Activated naive CD4-positive, alpha-beta T cell (primary cell): ENCODE measurements at places on chromosomes 3 and 15.

GRCh38 chr3:130760922-130761321, 14.3 kb upstream of the PIK3R4 start:
- DNase-seq, result no peak

DNA sequence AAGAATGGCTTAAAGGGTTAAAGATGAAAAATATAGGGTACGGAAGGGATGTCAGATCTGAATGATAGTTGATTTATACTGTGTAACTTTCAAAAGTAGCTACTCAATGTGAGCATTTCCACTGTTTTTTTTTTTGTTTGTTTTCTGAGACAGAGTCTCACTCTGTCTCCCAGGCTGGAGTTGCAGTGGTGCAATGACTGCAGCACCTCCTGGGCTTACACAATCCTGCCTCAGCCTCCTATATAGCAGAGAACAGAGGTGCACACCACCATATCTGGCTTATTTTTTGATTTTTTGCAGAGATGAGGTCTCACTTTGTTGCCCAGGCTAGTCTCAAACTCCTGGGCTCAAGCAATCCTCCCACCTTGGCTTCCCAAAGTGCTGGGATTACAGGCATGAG, 9.9 kb upstream of the PXK start:
- no peak for DNase-seq

GRCh38 chr15:50189633-50190032, 7.6 kb downstream of the SLC27A2 start:
- DNase-seq, result no peak

DNA sequence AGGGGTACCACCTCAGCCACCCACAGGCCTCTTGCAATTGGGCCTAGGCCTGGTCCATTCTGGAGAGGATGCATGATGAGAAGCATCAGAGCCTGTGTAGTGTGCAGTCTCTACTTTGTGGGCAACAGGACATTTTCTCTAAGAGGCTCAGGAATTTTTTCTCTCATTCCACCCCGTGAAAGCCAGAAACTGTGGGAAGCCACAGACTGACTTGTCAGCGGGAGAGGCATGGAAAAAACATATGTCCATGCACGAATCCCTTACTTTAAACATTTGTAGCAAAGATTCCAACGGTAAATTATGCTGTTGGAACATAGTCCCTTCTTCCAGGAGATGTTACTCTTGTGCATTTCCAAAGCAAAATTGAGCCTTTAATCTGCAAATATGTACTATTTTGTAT, 196.5 kb downstream of the KLHL25 start:
- no peak for DNase-seq

DNA sequence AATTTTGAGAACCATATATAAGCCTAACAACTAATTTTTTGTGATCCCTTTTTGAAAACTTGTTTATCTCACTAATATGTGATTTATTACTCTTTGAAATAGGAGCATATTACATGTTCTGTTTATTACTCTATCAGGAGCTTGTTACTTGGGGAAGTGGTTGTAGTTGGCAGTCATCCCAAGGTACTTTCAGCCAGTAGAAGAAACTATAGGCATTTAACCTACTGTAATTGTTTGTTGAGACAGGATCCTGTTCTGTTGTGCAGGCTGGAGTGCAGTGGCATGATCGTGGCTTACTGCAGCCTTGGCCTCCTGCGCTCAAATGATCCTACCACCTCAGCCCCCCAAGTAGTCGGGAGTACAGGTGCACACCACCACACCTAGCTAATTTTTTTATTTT, 195.6 kb downstream of the TCF12 start:
- no peak for DNase-seq

GRCh38 chr3:168884353-168884903, 779.1 kb downstream of the MECOM start:
- DNase-seq, result no peak

- DNase-seq, result no peak
Measured at GRCh38 chr15:56893364-56893678, 25.1 kb upstream of the TCF12 start.

DNA sequence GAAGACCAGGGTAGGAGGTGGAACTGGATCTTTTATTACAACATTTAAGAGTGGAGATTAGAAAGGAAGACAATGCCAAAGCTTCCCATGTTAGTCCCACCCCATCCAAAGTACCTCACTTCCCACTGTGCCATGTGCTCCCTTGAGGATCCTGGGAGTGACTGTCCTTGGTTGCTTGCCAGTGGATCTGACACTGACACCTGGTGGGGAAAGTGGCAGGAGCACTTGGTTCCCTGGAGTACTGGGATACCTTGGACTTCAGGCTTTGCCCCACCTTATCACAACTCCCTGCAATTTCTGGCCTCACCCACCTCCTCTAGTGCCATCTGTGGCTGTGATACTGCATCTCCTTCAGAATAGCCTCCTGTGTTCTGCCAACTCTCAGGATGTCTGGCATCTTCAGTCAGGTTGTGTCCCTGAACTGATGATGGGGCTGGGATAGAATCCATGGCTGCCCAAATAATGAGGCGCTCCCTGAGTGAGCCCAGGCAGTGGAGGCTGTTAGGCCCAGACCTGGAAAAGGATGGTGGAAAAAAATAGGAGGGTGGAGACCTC, 1.3 kb downstream of the ELL3 start:
- DNase-seq, result no peak

- DNase-seq, result no peak
Measured at GRCh38 chr15:79035111-79035601, 55.4 kb downstream of the RASGRF1 start.

- no peak for DNase-seq
Measured at GRCh38 chr15:88426304-88426703, 40.9 kb downstream of the MRPL46 start.

GRCh38 chr3:41464858-41465257, 265.6 kb downstream of the CTNNB1 start:
- no peak for DNase-seq

- DNase-seq, result no peak
Measured at GRCh38 chr3:131107637-131108433, 81.2 kb downstream of the NEK11 start.

DNA sequence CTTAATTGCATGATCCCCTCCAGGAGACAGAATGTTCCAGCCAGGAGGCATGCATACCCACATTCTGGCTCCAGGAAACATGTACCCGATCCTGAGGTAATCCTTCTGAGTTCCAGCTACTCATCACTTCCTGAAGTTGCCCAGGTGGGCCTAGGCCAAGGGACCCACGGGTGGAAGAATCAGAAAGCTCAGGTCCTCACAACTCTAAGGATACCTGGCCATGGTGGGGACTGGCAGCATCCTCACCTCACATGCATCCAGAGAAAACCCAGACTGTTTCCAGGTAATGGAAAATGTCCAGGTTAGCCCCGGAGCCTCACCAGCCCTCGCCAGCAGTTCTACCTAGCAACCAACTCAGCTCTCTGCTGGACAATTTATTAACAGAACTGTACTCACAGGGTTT, 78.2 kb downstream of the DAPK2 start:
- no peak for DNase-seq

DNA sequence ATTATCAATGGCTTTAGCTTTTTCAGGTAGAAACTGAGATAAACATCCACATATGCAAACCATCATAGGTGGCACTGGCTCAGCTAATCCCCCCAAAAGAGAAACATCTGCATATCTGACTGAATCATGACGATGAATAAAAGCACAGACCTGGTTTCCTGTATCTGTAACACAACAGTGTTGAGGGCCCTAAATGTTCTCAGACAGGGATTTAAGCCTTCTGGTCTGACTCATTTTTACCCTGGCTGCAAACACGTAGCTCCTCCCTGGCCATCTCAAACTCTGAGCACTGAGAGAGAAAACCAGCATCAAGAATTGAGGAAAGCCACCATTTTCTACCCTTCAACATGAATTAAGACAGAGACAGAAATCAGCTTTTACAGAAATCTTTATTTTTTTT, 35.2 kb downstream of the GLB1 start:
- no peak for DNase-seq

DNA sequence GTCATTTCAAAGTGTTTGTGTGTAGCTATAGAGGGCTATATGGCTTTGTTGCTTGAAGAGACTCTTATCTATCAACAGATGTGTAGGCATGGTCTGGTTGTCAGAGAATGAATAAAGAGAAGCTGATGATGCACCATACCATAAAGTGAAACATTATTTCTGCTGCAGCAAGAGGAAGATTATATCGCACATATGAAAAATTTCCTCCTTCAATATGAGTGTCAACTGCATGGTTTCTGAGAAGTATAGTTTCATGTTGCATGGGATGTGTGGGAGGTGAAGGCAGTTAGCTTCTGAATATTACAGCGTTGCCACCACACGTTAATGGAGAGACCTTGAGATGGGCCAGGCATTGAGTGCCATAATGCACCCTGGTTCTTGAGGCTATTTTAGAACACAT, 217.9 kb downstream of the SATB1 start:
- no peak for DNase-seq

DNA sequence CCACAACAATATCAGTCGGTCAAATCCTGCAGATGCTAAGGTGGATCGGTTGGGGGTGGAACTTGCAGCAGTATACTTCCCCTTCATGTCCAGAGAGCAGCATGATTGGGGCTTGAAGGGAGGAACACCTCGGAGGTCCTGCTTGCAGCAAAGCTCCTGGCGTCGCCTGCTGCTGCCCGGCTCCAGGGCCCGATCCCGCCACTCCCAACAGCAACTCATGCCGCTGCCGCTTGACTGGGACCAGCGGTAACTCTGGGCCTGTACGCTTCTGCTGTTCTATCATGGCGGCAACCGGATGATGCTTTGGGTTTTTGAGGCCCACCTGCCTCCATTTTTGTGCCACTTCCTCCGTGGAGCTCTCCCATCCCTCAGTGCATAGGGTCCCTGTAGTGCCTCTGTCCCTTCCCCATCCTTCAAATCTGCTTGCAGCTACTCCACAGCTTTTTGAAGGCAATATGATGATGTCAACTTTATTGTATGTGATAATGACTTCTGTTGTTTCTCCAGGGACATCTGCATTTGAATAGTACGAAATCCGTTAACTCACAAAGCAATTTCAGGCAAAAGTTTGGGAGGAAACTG, 56.3 kb downstream of the KCNAB1 start:
- DNase-seq, result no peak

- DNase-seq, result no peak
Measured at GRCh38 chr3:143973259-143974021, 1.8 kb downstream of the DIPK2A start.

- DNase-seq, result no peak
Measured at GRCh38 chr15:75346796-75347221, at the start of gene NEIL1. Gene NEIL1 (plus strand): TSS chr15:75347039. CDS start chr15:75348906, 1,867 bp downstream.

- no peak for DNase-seq
Measured at GRCh38 chr3:47874913-47875312, 72.0 kb downstream of the DHX30 start.

- DNase-seq, result no peak
Measured at GRCh38 chr3:176855901-176856486, 341.3 kb downstream of the TBL1XR1 start.

- no peak for DNase-seq
Measured at GRCh38 chr3:129650256-129650872, 43.9 kb upstream of the PLXND1 start.

DNA sequence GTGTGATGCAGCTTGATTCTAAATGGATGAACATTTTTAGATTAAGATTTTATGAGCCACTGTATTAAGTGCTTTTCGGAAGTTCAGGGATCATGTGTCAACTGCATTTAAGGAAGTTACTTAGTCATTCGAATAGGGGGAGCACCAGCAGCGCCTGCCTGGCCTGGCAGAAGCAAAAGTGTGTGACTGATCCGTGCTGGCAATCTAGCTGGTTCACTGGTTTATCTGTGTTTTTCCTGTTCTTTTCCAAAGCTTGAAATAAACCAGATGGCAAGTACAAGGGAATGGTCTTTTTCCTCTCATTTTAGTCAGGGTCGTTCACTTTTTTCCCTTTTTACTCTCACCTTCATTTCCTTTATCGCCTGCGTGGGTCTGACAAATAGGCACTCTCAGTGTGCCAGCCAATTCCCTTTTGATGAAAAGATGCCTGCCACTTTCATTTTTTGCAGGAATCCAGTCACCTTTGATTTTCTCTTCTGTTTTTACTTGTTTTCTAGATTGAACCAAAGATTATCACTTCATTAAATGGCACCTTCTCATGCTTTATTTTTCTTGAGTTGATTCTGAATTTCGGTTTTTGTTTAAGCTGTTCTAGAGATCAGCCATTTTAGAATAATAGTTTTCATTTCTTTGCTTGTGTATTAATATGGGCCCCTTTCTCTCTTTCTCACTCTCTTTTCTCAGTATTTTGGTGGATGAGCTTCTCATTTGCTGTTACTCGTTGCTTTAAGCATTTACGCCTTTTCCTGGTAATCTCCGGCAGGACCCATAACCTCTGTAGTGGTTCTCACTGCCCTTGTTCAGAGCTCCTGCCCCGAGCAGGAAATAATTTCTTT, 2.8 kb downstream of the ABHD2 start:
- DNase-seq, result peak; percentile 15

GRCh38 chr3:172627057-172627809, 83.6 kb downstream of the NCEH1 start:
- DNase-seq, result no peak

GRCh38 chr3:117035745-117036144, 326.2 kb downstream of the TUSC7 start:
- DNase-seq, result no peak

- no peak for DNase-seq
Measured at GRCh38 chr15:58554758-58555157, 123.0 kb downstream of the LIPC start.

GRCh38 chr15:49047456-49047855, 1.2 kb upstream of the SECISBP2L start:
- no peak for DNase-seq

- DNase-seq, result no peak
Measured at GRCh38 chr3:22893644-22894325, 309.3 kb upstream of the UBE2E2 start.

- DNase-seq, result no peak
Measured at GRCh38 chr15:31360843-31361763, 34.5 kb downstream of the KLF13 start.

DNA sequence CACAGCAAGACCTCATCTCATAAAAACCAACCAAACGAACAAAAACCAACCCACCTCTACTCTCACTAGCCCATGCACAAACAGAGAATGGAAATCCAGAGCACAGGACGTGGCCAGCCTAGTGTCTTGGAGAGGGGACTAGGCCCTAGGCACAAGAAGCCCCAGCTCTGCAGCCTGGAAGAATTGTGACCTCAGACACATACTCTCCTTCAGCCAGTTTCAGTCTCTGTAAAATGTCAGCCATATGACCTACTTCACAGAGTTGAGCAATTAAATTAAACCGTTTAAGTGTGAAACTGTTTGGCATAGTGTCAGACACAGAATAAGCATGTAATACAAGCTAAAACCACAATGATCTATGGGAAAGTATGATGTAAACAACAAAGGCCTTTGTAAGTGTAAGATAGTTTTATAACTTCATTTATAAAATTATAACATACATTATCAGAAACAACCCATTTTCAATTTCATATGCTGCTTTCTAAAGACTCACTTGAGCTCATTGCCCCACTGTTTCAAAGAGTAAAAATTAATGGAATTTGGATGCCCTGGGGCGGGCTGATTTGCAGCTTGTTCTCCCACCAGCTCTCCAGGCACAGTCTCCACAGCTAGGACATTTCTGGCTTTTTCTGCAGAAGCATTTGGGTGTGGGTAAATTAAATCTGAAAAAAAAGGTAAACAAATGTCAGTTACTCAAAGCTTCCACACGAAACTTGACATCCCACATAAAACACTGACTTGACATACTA, 32.9 kb downstream of the TBC1D2B start:
- DNase-seq, result no peak

GRCh38 chr3:25584011-25584789, 80.5 kb downstream of the TOP2B start:
- no peak for DNase-seq
